ENCODE measurements at places on chromosomes 11 and 22.

- peak; percentile 54 for DNase-seq
Observed at GRCh38 chr11:12086271-12087074, 23.9 kb upstream of the MICAL2 start.

DNA sequence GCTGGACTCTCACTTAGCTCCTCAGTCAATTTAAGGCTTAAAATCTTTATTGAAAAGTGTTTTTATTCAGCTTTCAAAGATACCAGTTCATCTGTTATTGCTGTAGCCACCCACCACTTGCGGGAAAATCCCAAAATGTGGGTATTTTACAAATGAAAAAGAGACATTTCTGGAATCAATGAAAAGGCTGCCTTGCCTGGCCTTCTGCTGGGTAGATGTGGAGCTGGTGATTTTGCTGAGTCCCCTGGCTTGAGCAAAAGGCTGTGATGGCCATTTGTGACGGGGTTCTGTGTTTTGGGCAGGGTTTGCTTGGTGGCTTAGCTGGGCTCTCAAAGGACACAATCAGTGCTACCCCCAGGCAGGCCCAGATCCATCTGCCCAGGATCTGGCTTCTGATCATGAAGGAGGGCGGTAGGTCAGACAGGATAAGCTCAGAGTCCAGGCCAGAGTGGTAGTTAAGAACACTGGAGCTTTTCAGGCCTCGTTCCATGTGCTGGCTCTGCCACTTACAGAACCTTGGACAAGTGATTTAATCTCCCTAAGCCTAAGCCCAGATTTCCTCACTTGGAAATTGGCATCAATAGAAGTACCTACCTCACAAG, 36.1 kb downstream of the UBASH3B start:
- no peak for DNase-seq

DNA sequence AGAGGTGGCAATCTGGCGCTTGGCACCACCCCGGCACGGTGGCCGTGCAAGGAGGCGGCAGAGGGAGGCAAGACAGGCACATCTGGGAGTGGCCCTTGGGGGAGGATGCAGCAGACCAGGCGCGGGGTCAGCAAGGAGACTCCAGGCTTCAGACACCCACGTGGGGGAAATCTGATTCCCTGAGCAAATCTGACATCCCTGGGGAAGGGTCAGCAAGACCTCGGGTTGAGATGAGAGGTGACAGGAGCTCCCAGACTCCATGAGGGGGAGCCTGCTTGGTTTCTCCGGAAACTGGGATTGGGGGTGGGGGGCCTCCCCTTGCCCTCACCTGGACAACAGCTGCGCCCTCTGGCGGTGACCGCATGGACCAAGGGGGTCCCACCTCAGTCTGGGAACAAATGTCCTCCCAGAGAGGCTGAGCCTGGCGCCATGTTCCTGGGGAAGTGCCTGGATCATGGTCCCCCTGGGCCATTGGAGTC, 4.0 kb upstream of the RCOR2 start:
- peak; percentile 51 for DNase-seq

GRCh38 chr11:64185175-64185692, 737 bp upstream of the STIP1 start:
- DNase-seq = no peak

GRCh38 chr11:35553831-35554230, 28.4 kb upstream of the PAMR1 start:
- no peak for DNase-seq

GRCh38 chr11:32068134-32068870, 22.6 kb upstream of the RCN1 start:
- DNase-seq = no peak

GRCh38 chr11:6604790-6605189, 1.2 kb downstream of the ILK start:
- DNase-seq = no peak

Data from CD4-positive, alpha-beta T cell (primary cell).